ENCODE measurements at places on chromosomes 16 and 17. TPM values are rescaled to one million over a fixed set of nuclear protein-coding genes. Genes with fewer than 3 reads are reported as not detected.

DNA sequence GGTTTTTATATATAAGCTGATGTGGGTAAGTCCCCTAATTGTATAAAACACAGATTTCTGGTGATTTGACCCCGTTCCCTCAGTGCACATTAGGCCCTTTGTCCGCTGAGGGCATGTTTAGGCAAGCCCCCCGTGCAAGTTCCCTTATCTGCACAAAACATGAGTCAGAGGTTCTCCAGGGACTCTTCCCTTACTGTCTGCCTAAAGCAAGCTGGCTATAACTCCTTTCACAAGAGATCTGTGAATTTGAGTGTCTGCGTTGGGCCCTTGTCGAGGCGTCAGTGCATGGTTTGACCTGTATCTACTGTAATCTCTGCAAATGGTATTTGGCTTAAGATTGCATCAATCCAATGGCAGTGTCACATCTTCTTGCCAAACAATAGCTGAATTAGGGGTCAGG lies 712.8 kb downstream of the CDH8 start:
- H3K27me3 ChIP-seq, result no peaks in the 10 kb centered on the region
- H3K4me3 ChIP-seq, result no peak overlapping the region
- no peak overlapping the region for H3K27ac ChIP-seq
- no peak for DNase-seq

OR3A1 gene
- 0.60 TPM for total RNA-seq

- H3K27me3 ChIP-seq, result no peaks in the 10 kb centered on the region
- no peak for DNase-seq
- H3K4me1 ChIP-seq, result no peaks in the 10 kb centered on the region
- H3K27ac ChIP-seq, result no peak overlapping the region
Measured at GRCh38 chr17:67068999-67069398, 24.6 kb downstream of the CACNG1 start.

DNA sequence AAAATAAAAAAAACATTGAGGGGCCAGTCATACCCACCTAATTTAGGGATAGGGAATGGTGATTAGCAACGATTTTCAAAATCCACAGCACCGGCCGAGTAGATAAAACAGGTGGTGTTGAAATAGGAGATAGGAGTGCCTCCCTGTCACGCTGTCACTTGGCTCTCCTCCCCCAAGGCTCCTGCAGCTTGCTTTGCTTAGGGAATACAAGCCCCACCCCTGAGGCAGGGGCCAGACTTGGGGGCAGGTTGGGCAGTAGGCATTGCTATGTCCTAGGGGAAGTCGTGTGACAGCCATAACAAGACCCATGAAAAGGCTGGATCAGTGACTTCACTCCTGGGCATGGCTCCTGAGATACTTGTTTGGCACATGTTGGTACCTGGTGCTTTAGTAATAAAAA lies 25.8 kb downstream of the POLR2A start:
- H3K4me3 ChIP-seq, result no peak overlapping the region
- no peaks in the 10 kb centered on the region for H3K27me3 ChIP-seq
- no peak for DNase-seq
- peaks cover 94% of the 10 kb centered on the region for H3K36me3 ChIP-seq

DNA sequence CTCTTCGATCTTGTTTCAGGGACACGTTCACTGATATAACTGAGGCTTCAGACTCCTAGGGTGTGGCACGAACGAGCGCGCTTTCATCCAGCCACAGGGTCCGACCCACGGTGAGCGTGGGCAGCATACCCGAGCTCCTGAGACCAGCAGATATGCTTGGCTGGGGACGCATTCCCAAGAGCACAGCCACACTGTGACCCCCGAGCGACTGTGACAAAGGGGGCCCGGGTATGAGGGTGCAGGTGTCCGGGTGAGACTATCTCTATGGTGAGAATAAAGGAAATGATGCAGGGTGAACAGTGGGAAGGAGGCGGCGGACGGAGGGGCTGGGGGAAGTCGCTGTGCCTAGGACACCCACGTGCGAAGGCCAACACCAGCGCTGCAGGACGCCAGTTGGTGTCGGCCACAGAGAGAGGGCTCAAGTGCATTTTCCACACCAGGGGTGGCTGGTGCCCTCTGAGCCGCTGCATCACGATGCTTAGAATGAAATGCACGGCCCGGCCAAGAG lies 17.6 kb downstream of the RPH3AL start:
- H3K4me1 ChIP-seq, result peaks cover 73% of the 10 kb centered on the region
- H3K27ac ChIP-seq, result peak overlapping the region; percentile 95
- peaks cover 3% of the 10 kb centered on the region for H3K27me3 ChIP-seq
- peak overlapping the region; percentile 79 for H3K4me3 ChIP-seq
- H3K36me3 ChIP-seq, result no peaks in the 10 kb centered on the region

DNA sequence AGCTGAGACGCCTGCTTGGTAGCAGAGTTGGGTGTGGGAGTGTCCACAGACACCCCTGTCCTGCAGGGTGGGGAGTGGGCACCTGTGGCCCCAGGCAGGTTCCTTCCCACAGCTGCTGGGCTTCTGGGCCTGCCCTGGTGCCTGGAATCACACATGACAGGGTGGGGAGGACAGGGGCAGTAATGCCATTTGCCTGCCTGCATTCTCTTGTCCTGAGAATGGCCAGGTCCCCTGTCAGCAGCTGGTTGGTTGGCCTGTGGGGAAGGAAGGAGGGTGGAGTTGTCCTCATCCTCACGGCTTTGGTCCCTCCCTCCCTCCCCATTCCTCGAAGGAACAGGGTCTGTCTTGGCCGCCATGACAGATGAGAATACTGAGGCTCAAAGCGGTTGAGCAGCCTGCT lies 5.2 kb downstream of the PRSS53 start:
- H3K4me1 ChIP-seq, result peaks cover 31% of the 10 kb centered on the region
- DNase-seq, result no peak
- no peak overlapping the region for H3K4me3 ChIP-seq
- no peaks in the 10 kb centered on the region for H3K27me3 ChIP-seq

DNA sequence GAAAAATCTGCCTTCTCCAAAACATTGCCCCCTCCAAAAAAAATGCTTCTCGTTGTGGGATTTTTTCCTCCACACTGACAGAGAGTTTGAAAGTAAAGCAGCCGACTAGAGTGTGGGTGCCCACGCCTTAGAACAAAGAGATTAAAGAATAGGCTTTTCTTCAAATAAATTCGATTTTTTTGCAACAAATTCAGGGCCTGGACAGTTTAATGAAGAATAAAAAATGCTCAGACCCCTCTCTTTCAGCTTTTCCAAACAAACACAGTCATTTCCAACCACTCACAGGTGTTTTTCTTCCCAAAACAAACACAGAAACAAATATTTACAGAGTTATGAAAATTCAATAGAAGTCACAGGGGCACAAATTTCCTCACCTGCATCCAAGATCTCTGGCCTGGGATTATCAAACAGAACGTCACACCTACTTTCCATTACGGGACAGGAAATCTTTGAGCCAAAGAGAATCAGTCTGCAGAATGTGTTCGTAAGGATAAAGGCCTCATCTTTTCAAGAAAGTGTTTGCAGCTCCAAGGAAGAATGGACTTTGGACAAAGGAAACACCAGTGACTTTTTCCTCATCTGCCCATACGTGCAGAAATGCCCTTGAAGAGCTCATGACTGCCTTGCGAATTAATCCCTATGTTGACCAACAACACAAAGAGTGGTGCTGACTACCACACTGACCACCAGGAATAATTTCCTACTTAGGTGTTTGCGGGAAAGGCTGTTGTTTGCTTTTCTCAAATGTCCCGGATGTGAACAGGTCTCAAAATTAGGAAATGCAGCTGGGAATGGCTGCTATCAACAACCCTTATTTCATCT lies 31.3 kb upstream of the TOX3 start:
- H3K36me3 ChIP-seq, result no peaks in the 10 kb centered on the region
- no peak overlapping the region for H3K4me3 ChIP-seq

DNA sequence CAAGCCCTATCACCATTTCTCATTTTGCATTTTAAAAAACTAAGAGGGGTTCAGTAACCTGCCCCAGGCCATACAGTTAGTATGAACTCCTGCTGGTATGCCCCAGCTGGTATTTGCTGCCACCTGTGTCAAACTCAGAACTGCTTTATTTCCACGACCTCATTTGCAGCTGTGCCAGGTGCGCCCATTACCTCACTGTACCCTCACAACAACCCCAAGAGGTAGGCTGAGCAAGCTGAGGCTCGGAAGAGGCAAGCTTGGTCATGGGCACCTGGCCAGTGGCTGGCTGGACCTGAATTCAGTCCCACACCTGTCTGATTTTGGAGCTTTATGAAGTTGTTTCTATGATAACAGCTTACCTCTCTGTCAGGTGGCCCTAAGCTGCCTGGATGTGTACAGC lies 7.6 kb downstream of the EPN2 start:
- H3K27ac ChIP-seq, result no peak overlapping the region
- H3K36me3 ChIP-seq, result no peaks in the 10 kb centered on the region
- peaks cover 32% of the 10 kb centered on the region for H3K27me3 ChIP-seq
- H3K4me3 ChIP-seq, result no peak overlapping the region
- no peak for DNase-seq

GRCh38 chr16:30104492-30104891 lies 8.5 kb upstream of the YPEL3 start:
- H3K36me3 ChIP-seq, result peaks cover 26% of the 10 kb centered on the region
- H3K27me3 ChIP-seq, result no peaks in the 10 kb centered on the region
- DNase-seq, result no peak
- no peak overlapping the region for H3K4me3 ChIP-seq
- peaks cover 6% of the 10 kb centered on the region for H3K4me1 ChIP-seq

TMC7 gene
- not detected for total RNA-seq

CHST5 gene
- not detected for total RNA-seq

DNA sequence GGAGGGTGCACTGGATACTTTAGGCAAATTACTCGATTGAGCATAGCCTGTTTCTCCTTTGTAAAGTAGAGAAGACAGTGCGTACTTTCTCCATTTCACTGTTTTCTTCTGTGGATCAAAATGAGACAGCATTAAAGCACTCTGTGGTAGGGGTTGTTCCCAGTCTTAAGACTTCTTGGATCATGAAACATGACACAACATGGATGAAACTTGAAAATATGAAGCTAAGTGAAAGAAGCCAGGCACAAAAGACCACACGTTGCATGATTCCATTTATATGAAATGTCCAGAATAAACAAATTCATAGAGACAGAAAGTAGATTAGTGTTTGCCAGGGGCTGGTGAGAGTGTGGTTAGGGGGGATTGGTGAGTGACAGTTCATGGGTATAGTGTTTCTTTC lies 61.8 kb upstream of the MED9 start:
- no peaks in the 10 kb centered on the region for H3K27me3 ChIP-seq
- no peak overlapping the region for H3K27ac ChIP-seq
- H3K36me3 ChIP-seq, result no peaks in the 10 kb centered on the region

GRCh38 chr17:34781571-34782108 lies 179.6 kb downstream of the CCT6B start:
- H3K27ac ChIP-seq, result no peak overlapping the region
- peaks cover 2% of the 10 kb centered on the region for H3K4me1 ChIP-seq
- no peak for DNase-seq

DNA sequence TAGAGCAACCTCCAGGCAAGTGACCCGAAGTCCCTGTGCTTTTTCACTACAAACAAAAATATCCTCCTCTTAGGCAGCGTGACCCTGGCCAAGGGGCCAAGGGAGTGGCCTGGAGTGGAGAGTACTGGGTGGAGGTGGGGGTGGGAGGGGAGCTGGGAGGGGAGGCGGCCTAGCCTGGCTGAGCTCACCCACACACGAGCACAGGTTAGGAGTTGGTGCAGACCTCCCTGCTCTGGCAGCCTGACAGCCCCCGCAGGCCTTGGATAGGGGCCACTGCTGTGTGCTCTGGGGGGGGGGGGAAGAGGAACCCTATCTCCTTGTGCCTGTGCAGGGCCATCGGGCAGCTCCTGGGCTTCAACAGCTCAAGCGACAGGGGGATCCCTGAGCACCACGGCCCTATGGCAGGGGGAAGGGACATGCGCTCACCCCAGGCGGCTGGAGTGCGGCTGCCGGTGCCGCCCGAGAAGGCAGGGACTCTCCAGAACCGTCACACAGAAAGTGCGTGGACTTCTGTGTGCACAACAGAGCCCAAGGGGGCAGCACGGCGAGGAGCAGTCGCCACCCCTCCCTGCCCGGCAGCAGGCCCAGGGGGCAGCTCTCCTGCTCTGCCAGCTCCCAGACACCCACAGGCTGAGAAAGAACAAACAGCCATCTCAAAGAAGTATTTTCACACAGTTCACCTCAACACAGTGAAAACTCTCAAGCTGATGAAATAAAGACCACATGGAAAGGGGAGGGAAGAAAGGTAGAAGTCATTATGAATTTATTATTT lies 13.3 kb downstream of the SLC16A3 start:
- H3K4me3 ChIP-seq, result no peak overlapping the region
- H3K4me1 ChIP-seq, result peaks cover 63% of the 10 kb centered on the region
- no peak for DNase-seq
- no peaks in the 10 kb centered on the region for H3K36me3 ChIP-seq

- no peaks in the 10 kb centered on the region for H3K27me3 ChIP-seq
- DNase-seq, result no peak
- H3K36me3 ChIP-seq, result no peaks in the 10 kb centered on the region
- H3K4me3 ChIP-seq, result no peak overlapping the region
Measured at GRCh38 chr16:72179204-72179970, 7.4 kb upstream of the PMFBP1 start.

DNA sequence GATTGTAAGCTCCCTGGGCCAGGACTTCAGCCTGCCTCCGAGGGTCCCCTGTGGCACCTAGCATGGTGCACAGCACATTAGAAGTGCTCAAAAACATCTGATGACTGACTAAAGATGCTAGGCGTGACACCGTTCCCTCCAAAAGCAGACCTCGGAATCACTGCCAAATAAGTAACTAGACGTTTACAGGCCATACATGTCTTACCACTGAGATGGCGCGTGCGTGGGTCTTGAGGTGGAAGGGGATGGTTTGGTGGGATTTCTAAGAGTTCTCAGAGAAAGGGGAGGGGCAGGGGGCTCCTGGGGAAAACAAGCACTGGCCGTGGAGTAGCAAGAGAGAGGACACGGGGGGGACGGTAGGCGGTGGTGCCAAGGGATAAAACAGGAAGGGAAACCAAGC lies 12.4 kb downstream of the MPO start:
- no peak overlapping the region for H3K4me3 ChIP-seq
- no peak for DNase-seq
- no peaks in the 10 kb centered on the region for H3K36me3 ChIP-seq
- no peaks in the 10 kb centered on the region for H3K4me1 ChIP-seq

- H3K27me3 ChIP-seq, result no peaks in the 10 kb centered on the region
- H3K4me1 ChIP-seq, result peaks cover 27% of the 10 kb centered on the region
- H3K4me3 ChIP-seq, result no peak overlapping the region
- DNase-seq, result no peak
Measured at GRCh38 chr17:57451643-57452042, 195.3 kb downstream of the MSI2 start.

GRCh38 chr16:87278191-87279093 lies 38.8 kb downstream of the C16orf95 start:
- no peak overlapping the region for H3K4me3 ChIP-seq
- peaks cover 15% of the 10 kb centered on the region for H3K27me3 ChIP-seq
- H3K4me1 ChIP-seq, result peaks cover 3% of the 10 kb centered on the region
- peaks cover 2% of the 10 kb centered on the region for H3K36me3 ChIP-seq
- DNase-seq, result no peak

- H3K27ac ChIP-seq, result no peak overlapping the region
- DNase-seq, result no peak
- H3K36me3 ChIP-seq, result no peaks in the 10 kb centered on the region
- H3K4me1 ChIP-seq, result no peaks in the 10 kb centered on the region
Measured at GRCh38 chr17:74359916-74360315, 1.8 kb downstream of the BTBD17 start.
